NCI-H1105 (cell line): ENCODE measurements at places on chromosomes 3 and 15.

DNA sequence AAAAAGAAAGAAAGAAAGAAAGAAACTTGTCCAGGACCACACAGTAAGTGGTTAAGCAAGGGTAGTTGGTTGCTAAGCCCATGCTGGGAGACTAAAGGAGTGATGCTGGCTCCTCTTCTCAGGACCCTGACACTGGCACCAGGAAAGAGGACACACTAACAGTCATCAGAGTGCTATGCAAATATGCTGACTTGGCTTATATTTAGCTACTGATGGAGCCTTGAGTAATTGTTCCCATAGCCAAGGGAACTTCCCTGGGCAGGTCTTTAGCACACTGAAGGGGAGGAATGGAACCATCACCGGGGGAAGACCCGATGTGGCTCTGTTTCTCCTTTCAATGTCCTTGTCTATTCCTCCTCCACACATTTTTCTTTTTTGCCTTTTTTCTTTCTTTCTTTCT lies 6.2 kb downstream of the TMEM40 start:
- no peak for DNase-seq

DNA sequence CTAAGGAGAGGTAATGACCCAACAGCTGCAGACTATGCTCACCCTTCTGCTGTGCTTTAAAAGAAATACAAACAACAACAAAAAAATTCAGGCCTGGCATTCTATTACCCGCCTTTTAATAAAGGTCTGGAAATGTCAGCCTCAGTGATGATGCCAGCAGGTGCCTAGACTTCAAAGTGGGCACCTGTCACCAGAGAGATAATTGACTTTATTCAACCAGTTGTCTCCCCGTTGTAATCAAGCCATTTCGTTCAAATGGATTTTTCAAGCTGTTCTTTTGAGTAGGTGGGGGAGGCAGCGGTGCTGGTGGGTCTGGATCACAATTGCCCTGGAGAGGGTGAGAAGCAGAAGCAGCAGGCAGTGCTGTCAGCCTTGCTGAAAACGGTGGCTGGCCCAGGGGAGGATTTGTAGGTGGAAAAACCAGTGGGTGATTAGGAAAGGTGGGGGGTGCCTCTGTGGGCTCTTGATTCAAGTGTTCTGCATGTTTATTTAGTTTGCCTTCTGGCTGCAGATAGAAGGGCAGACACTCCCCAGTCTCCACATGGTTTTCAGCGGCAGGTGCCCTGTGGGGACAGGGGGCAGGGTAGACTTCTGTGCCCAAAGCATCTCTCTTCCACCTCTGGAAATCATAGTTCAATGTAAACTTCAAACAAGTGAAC lies 300.2 kb upstream of the SLCO3A1 start:
- DNase-seq = peak; percentile 92

- no peak for DNase-seq
These were observed 38.9 kb downstream of the TFG start for GRCh38 chr3:100748220-100748619.

DNA sequence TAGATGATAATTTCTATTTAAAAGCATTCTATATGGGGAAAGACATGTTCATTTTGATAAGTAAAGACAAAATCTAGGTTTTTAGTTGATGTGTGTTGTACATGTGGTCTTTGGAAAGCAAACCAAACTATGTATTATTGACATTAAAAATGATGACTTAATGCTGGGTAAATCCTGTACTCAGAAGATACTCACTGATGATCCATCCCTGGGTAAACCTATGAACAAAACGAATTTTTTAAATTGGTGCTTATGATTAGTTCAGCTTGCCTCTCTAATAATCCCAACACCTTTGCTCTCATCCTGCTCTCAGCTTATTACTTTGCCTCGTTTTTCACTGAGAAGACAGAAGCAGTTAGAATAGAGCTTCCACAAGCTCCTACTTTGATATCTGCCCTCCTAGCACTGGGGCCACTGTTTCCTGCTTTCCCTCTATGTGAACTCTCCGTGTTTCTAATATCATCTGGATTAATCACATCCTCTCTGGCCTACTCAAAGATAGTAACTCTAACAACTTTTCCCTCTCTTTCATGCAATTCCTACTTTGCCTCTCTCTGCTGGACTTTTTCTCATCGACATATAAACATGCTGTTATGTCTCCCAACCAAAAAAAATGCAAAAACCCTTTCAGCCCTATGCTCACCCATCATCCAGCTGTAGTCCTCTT lies 29.3 kb downstream of the RARRES1 start:
- DNase-seq = no peak

- no peak for DNase-seq
These were observed 34.9 kb downstream of the PRKCI start for GRCh38 chr3:170257145-170257544.

GRCh38 chr3:129015388-129016105 lies 14.4 kb downstream of the EFCC1 start:
- no peak for DNase-seq
